ENCODE measurements at places on chromosomes 11 and 22.

- no peak for DNase-seq
Observed at GRCh38 chr11:96090711-96091110, 166.8 kb upstream of the MTMR2 start.

DNA sequence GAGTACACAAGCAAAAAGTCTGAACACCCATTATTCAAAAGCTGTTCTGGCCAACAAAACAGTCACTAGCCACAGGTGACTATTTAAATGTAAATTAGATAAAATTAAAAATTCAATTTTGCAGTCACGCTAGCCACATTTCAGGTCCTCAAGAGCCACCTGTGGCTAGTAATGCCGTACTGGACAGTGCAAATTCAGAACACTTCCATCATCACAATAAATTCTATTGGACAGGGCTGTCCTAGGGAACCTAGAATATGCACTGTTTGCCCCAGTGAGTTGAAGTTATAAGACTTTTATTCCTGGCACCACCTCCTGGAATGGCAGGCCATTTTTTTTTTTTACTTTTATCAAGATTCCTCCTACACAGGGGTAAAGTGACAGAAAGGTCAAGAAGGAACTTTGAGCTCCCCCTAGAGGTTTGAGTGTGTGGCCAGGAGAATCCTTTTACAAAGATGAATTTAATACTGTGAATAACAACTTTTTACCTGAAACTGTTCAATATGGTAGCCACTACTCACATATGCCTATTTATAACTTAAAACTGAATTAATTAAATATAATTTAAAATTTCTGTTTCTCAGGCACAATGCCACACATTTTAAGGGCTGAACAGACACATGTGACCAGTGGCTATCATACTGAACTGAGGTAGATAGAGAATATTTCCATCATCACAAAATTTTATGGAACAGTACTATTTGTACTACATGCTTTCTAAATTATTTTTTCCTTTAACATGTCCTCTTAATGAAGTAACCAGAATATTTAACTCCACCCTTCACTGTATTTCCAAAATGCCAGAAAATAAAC, 6.5 kb downstream of the MSANTD2 start:
- DNase-seq: peak; percentile 86

- peak; percentile 77 for DNase-seq
Observed at GRCh38 chr11:70755410-70756158, 357.3 kb downstream of the CTTN start.

GRCh38 chr11:35360055-35360530, 59.3 kb downstream of the SLC1A2 start:
- DNase-seq: no peak

DNA sequence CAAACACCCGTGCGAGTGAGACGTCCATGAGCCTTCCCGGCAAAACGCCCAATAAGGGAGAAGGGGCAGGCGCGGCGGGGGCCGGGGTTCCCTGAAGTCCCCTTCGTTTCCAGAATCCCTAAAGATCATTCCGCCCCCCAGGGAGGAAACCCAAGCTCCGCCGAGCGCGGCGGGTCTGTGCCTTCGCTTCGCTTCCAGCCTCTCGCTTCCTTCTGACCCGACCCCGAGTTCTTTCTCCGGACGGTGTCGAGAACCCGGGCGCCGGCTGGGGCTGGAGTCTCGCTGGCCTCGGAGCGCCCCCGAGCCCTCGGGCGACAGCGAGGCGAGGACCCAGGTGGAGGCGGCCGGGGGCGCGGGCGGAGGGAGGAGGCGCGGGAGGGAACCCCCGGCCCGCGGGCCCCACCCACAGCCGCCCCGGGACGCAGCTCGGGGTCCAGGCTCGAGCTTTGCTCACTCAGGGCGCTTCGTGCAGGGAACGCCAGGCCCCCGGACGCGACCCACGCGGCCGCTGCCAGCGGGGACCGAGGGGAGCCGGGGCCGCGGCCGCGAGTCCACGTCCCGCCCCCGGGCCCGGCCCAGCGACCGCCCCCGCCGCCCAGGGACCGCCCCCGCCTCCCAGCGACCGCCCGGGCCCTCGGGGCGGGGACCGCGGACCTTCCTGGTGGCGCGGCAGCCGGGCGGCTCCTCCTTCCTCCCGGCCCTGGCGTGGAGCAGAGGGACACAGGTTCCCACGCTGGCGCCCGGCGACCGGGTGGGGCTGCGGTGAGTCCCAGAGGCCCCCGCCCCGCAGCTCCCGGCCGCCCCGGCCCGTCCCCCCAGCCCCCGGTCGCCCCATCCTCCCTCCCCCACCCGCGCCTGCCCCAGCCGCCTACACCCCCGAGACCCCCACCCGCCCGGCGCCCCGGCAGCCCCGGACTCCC, at the start of gene PGGHG:
Gene PGGHG (plus strand): TSS at position 649 of the 920 bp plus-strand sequence. CDS start 691 bp downstream, outside the sequence.
- DNase-seq: peak; percentile 43

GRCh38 chr22:45752036-45752435, 80.4 kb downstream of the ATXN10 start:
- no peak for DNase-seq

GRCh38 chr11:126981635-126982034, 18.9 kb downstream of the KIRREL3 start:
- DNase-seq: no peak

DNA sequence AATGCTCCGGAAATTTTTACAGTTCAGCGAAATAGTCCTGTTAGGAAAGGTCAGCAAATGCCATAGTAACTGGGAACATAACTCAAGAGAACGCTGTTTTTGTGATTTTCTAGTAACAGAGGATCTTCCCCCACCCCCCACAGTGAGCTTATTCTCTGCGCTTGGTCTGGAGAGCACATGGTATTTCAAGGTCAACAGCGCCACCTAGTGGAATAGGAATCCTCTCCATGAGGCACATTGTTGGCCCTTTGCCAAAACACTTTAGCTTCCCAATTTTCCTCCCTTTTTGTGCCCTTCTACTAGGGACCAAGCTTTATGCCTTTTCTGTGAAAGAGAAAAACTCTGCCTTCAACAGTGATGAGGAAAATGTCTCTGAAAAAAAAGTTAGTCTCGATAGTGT, 13.2 kb upstream of the OR4C12 start:
- DNase-seq: peak; percentile 75

GRCh38 chr11:119763071-119763728, 34.2 kb upstream of the NECTIN1 start:
- no peak for DNase-seq

DNA sequence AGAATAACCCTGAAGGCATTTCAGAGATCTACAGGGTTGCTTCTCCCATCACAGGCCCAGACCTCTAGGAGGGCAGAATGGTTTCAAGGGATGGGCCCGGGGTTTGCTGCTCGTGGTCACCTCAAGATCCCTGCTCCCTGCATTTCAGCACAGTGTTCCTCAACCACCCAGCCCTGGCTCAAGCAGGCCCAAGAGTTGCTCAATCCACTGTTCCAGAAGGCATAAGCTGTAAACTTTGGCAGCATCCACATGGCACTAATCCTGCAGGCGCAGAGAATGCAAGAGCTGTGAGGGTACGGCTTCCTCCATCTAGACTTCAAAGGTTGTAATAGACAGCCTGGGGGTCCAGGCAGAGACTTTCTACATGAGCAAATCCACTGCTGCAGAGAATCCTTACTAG, 225.0 kb upstream of the UBASH3B start:
- DNase-seq: no peak

GRCh38 chr22:37676736-37677492, 1.5 kb downstream of the LGALS1 start:
- DNase-seq: peak; percentile 95

DNA sequence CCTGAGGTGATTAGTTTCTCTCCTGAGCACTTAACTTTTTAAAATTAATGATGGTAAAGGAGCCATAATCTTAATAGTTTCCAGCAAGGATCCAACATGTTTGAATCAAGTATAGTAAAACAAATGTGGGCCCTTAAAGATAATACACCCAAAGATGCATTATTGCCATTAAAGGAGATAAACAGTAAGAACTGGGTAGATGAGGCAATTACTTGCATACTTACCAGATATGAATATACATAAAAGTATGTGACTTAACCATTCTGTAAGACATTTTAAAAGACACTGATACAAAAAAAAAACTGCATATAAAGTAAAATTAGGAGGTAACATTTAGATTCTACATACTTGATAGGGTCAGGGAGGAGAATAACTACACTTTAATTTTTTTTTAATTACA, 48.2 kb downstream of the CADM1 start:
- no peak for DNase-seq

GRCh38 chr22:22442928-22443709, 65.4 kb downstream of the ZNF280B start:
- DNase-seq: no peak

- peak; percentile 44 for DNase-seq
Observed at GRCh38 chr11:77249427-77249826, 52.1 kb downstream of the GDPD4 start.

GRCh38 chr11:57459164-57460021, 935 bp upstream of the RTN4RL2 start:
- DNase-seq: no peak

DNA sequence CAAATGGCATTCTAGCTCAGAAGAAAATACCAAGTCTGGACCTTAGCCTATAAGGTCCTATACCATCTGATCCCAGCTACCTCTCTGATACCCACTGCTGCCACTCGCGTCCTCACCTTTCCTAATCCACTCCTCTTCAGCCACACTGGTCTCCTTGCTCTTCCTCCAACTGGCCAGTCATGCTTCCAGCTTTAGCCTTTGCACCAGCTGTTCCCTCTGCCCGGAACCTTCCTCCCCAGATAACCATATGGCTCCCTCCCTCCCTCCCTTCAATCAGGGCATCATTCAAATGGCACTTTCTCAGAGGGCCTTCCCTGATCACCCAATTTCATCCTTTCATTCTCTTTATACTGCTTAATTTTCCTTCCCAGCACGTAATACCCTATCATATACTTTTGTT, 67.9 kb downstream of the KCNC1 start:
- no peak for DNase-seq

DNA sequence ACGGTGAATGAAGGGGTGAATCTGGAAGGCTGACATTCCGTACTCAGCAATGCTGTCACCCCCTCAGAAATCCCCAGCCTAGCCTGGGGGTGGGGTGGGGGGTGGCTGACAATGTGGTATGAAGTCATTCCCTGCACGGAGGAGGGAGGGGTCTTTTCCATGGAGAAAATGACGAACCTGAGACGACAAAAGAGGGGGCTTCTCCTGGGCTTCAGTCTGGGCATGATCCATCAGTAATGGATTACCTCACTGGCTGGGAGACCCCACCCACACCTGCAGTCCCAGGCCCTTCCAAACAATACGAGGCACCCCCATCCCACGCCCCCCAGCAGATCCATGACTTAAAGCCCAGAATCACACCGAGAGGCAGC, 1.0 kb downstream of the KIAA0930 start:
- DNase-seq: no peak

GRCh38 chr11:13135385-13136271, 126.5 kb downstream of the RASSF10 start:
- DNase-seq: peak; percentile 41

- no peak for DNase-seq
Observed at GRCh38 chr11:115470928-115471327, 33.3 kb downstream of the CADM1 start.

DNA sequence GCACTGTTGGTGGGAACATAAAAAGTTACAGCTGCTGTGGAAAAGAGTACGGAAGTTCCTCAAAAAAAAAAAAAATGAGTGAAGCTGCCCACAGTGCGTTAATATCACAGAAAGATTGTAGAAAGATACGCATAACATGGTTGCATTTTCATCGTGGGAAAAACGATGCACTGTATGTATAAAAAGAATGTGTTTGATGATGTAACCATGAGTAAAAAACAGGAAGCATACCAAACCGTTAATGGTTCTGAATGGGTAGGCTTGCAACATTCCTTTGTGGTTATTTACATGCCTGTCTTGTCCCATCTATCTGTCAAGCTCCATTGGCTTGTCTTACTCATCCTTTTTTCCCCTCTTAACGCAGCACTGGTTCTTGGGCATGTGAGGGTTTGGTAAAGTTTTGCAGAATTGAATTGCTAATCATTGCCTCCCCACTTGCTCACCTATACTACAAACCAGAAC, 33.8 kb upstream of the DKK3 start:
- peak; percentile 70 for DNase-seq

DNA sequence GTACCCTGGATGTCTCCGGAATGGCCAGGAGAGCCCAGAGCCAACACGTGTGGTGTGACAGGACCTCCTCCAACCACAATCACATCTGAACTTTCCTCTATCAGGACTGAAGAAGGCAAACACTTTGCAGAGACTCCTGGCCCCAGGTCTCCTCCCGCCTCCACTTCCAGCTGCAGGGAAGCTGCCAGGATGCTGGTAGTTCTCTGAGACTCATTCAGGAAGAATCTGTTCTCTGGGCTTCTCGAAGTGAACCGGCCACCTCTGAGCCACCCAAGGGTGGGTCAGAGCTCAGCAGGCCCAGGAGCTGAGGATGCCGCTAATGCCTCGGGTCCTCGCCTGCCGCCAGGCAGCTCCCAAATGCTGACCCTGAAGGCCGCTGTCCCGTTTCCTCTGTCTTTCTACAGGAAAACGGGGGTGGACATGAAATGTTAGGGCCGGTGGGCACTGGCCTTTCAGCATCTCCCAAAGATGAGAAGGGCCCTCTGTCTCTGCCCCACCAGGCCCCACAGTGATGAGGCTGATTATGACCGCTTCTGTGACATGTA, 789.9 kb downstream of the BRD1 start:
- no peak for DNase-seq

- no peak for DNase-seq
Observed at GRCh38 chr11:105923807-105924206, 98.2 kb downstream of the MSANTD4 start.

DNA sequence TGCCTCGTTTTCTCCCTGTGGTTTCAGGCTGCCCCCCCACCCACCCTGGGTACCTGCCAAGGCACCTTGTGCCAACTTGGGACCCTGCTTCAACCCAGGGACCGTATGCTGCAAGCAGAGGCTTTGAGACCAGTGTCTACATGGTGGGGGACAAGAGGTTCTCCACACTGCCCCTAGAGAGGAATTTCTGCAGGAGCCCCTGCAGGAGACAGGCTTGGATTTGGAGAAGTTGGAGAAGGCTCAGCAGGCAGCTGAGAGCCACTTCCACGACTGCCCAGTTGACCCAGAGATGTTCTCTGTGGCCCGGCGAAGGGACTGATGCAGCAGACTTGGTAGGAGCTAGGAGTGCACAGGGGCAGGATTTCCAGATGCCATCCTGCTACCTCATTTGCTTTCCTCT, 20.1 kb upstream of the NNMT start:
- DNase-seq: no peak

GRCh38 chr11:59207988-59208451, 4.7 kb downstream of the MPEG1 start:
- DNase-seq: peak; percentile 73

- no peak for DNase-seq
Observed at GRCh38 chr11:14593671-14594070, 49.9 kb upstream of the PDE3B start.

DNA sequence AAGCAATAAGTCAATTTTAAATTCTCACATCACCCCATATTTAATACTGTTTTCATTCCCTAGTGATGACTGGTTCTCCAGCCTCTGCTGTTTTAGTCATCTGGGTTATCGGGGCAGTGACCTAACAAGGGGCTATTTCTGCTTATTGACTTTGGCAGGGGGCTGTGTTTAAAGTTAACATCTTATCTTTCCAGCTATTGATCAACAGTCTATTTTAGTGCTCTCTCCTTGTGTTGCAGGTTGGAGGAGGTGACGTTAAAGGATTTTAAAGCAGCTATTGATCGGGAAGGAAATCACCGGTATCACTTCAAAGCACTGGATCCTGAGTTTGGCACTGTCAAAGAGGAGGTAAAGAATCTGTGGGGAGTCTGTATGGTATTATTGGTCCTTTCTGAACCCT, 7.7 kb upstream of the DLAT start:
- peak; percentile 51 for DNase-seq
